DMS79 (cell line): ENCODE measurements at places on chromosomes 16 and 17.
A peak's percentile ranks its signal among the peaks of the same experiment; 100 is the strongest.

- DNase-seq: no peak
Measured at GRCh38 chr17:33269337-33270060, 23.6 kb downstream of the ASIC2 start.

- DNase-seq: no peak
Measured at GRCh38 chr17:45981306-45981705, 17.7 kb upstream of the STH start.

DNA sequence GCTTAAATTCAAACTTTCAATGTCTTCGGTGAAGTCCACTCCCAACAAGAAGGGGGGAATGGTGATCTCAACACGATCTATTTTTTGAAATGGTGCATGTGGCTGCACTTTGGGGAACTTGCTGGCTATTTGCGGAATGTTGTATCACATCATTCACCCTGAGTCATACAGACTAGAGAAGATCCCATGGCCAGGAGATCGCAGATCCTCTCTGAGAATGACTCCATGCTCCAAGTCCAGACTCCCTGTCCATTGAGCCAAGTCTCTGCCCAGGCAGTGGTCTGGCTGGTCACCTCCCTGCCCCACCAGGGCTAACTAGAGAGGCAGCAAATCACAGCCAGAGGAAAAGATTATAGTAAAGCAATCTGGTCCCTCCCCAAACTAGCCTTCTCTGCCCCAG, 120.6 kb downstream of the XYLT1 start:
- no peak for DNase-seq

DNA sequence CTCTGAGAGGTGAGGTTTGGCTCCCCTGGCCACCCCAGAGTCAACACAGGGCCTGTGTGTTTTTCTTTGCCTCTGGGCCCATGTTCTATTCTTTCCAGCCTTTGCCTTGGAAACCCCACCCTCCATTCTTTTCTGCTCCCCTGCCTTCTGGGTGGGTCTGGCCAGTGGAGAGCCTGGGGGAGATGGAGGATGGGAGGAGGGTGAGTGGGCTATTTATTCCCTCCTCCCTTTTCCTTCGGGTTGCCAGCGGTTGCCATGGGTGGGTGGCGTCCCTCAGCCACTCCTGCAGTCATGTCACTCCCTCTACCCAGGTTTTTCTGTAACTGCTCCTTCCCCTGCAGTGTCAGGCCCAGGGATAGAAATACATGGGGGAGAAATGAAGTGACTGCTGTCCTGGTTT, 15.5 kb downstream of the CMIP start:
- no peak for DNase-seq

DNA sequence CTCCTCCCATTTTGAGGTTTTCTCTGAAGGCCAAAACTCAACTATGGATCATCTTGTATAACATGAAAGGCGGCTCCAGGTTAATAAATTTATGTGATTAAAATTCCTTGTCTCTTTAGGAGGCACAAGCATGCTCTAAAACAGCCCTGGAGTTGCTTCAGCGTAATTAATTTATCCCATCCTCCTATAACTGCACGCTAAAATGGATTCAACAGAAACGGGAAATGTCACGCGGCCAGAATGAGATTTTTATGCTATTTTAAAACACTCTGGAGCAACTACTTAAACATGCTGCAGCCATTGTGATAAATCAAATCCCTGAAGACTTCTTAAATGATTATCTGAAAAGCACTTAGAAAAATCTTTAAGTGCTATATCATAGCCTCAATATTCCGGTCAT, 106.6 kb downstream of the ADAMTS18 start:
- no peak for DNase-seq

DNA sequence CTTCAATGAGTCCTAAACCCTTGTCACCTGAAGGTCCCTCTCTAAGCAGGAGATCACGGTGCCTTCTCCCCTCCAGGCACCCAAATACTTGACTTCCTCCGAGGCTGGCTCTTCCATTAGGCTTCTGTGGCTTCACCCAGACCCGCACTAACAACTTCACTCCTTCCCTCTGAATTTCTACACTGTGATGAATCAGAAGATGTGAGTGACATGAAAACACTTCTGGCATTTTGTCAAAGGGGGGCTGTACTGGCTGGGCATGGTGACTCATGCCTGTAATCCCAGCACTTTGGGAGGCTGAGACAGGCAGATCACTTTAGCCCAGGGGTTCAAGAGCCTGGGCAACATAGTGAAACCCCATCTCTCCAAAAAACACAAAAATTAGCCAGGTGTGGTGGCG, 72.6 kb upstream of the CNEP1R1 start:
- no peak for DNase-seq

GRCh38 chr17:49488612-49489011, 6.5 kb upstream of the NGFR start:
- DNase-seq: no peak

GRCh38 chr16:14284930-14285512, 213.9 kb downstream of the MRTFB start:
- peak; percentile 48 for DNase-seq

DNA sequence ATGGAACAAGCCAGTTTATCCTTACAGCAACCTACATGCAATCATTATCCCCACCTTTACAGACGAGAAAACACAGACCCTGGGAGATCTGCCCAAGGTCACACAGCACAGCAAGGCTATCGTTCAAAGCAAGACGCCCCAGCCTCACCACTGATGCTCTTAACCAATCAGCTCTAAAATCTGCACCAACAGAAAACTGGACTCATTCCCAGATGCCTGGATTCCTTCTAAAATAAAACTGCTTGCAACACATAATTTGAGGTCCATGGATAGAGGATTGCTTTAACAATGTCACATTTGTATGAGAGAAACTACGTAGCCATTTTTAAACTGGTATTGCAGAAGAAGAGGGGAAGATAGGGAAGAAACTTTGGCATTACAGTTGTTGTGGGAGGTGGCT, 6.8 kb downstream of the COTL1 start:
- no peak for DNase-seq
